ENCODE measurements at places on chromosomes 3 and 15.

GRCh38 chr3:160129459-160130061, 95.7 kb upstream of the C3orf80 start:
- DNase-seq: no peak

DNA sequence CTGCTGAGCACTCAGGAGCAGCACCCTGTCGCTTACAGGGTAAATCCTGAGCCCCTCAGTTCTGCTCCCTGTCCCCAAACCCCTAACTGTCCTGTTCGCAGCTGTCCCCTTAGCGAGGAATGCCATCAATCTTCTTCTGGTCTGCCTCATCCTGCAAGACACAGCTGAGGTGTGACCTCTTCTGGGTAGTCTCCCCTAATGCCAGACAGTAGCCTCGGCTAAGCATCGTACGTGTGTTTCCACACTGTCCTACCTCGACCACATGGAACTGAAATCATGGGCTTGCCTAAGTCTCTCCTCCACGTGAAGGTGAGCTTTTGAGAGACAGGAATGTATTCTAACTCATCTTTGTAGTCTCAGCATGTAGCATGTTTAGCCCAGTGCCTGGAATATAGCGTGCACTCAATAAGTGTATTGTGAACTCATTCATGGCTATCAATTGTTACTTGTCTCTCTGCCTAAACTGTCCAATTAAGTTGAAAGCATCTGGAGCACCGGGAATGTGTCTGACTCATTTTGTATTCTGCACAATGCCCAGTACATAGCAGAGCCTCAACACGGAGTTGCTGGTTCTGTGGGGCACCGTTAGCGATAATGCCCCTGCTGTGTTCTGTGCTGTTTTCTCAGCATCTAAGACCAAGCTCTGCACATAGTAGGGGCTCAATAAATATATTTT, 90.2 kb downstream of the HES1 start:
- DNase-seq: no peak

- DNase-seq: no peak
Measured at GRCh38 chr15:74632601-74633000, 17.0 kb downstream of the CLK3 start.

GRCh38 chr15:60326824-60327654, 70.7 kb downstream of the ANXA2 start:
- peak; percentile 41 for DNase-seq

DNA sequence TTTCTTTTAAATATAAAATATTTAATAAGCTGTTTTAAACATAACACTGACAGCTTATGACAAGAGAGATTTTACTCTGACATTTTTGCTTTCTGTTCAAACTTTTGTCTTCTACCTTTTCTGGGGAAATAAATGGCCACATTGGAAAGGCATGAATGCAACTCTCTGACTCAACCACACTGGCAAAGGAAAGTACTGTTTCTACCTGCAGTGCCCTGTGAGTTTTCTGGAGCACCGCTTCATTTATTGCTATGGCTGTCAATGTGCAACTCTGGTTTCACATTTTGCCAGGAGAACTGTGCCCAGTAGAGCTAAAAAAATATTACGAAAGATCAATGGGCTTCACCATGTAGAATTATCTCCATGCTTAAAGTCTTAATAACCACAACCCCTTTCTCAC, 15.1 kb downstream of the PDZRN3 start:
- DNase-seq: no peak

- DNase-seq: no peak
Measured at GRCh38 chr3:98328933-98329332, 24.7 kb upstream of the OR5K4 start.

GRCh38 chr3:126827121-126827520, 123.1 kb downstream of the CHCHD6 start:
- no peak for DNase-seq

DNA sequence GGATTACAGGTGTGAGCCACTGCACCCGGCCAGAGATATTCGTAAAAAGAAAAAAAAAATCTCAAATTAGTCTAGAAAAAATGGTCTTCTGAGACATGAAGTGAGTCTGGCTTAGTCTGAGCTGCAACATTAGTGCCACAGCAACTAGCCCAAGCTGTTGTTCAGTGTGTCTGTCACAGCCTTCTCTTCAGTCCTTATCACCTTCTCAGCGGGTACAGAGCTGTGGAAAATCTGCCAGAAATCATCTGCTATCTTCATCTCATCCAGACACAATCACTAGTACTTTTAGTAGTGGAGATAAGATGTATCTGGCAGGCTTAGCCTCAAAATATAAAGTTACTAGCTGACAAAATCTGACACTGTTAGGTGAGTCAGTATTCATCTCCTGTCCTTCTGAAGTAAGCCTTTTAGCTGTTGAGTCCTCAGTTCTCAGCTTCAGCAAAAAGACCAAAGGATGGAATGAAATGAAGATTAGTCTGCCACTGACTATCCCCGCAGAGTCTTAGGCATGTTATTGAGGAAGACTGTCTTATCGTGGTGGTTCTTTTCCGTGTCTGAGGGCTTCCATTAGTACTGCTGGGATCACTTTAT, 120.5 kb upstream of the CGNL1 start:
- DNase-seq: no peak

DNA sequence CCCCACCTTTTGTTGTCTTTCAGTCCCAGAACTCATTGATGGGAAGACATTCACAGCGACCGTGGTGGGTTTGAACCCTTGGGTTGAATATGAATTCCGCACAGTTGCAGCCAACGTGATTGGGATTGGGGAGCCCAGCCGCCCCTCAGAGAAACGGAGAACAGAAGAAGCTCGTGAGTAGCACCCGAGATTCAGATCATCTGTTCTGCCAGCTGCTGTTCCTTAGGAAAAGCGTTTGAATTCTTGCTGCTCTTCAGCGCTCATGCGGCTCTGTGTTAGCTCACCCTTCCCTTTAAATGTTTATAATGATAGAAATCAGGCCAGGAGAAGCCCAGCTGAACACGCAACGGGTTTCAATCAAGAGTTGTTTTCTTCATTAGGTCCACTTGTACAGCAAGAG, 73.0 kb downstream of the IL5RA start:
- no peak for DNase-seq

GRCh38 chr3:123331006-123331405, 117.9 kb downstream of the ADCY5 start:
- no peak for DNase-seq

GRCh38 chr15:100017140-100017539, 283.9 kb upstream of the LYSMD4 start:
- no peak for DNase-seq

DNA sequence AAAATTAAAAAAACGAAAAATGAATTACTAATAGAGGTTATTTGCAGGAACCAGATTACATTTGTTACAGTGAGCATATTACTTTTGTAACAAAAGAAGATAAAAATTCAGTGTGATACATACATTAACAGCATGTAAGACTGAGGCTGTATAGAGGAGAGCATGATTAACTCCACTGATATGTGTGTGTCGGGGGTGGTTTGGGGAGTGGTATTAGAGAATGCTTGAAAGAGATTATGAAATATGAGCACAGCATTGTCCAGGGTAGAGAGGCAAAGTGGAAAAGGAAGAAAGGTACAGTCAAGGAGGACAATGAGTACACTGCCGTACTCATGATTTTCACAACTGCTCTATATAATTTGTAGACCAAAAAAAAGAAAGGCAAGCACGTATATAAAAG, 62.9 kb upstream of the LRRFIP2 start:
- no peak for DNase-seq

GRCh38 chr15:39447346-39447745, 133.5 kb upstream of the THBS1 start:
- no peak for DNase-seq

- peak; percentile 41 for DNase-seq
Measured at GRCh38 chr15:69462030-69462492, 9.4 kb downstream of the RPLP1 start.

GRCh38 chr3:96700322-96701315, 113.8 kb upstream of the EPHA6 start:
- DNase-seq: no peak

DNA sequence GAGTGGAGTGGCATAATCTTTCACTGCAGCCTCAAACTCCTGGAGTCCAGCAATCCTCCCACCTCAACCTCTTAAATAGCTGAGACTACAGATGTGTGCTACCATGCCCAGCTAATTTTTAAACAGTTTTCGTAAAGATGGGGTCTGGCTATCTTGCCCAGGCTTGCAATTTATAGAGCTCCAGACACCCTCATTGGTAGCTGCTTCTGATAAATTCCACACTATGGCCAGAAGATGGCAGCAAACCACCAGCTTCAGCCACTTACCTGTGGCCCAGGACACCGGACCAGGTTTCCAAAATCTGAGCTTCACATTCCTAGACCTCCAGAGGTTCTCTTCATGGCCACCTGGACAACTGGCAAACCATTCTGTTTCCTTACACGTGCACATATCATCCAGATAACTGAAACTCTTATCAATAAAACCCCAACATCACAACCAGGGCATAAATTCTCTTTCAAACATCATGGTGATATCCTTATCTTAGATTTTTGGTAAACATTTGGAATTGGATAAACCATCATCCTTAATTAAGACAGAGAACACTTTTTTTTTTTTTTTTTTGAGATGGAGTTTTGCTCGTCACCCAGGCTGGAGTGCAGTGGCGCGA, 28.9 kb downstream of the FBXW12 start:
- no peak for DNase-seq

- peak; percentile 78 for DNase-seq
Measured at GRCh38 chr3:155701882-155702465, 42.9 kb downstream of the PLCH1 start.

GRCh38 chr15:81097890-81098280, 36.2 kb upstream of the CFAP161 start:
- DNase-seq: no peak

DNA sequence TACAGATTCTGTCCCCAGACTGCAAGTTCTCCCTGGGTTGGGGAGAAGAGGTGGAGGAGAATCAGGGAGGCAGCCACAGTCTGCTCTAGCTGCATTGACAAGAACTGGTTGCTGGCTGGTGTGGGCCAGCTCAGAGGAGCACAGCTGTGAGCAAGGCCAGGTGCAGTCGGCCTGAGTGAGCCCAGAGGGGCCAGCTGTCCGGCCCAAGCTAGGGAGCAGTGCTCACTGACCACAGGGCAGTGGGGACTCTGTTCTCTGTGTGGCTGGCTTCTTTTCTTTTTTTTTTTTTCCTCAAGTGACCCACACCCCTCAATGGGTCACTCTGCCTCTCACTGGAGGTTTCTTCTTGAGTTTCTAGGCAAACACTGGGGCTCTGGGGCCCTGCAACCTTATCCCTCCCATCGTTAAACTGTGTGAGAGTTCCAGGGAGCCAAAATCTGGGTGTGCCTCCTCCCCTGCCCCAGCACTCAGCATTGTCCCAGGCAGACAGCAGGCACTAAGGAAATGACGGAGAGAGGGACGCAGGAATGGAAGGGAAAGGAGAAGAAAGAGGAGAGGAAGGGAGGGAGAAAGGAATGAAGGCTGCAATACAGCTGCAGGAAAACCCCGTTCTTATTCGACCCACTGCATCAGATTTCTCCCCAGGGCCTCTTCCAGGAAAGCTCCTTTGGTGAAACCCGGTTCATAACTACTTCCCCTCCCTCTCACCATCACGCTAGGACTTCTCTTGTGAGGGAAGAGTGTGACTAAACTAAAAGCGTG, 37.7 kb upstream of the HES1 start:
- DNase-seq: no peak

DNA sequence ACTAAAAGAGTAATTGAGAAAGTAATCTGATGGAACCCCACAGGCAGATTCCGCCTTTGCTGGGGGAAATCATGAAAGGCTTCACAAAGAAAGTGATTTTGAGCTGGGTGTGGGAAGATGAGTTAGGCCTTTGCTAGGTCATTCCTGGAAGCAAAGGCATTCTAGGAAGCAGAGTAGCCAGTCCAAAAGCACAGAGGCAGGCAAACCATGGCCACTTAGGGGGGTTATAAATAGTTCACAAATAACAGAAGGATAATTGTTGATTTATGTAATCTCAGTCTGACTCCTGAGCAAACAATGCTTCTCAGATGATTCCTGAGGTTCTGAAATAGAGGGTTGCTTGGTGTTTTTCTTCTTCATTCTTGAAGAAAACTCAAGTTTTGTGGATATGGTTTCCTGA, 576.3 kb downstream of the NTRK3 start:
- no peak for DNase-seq

DNA sequence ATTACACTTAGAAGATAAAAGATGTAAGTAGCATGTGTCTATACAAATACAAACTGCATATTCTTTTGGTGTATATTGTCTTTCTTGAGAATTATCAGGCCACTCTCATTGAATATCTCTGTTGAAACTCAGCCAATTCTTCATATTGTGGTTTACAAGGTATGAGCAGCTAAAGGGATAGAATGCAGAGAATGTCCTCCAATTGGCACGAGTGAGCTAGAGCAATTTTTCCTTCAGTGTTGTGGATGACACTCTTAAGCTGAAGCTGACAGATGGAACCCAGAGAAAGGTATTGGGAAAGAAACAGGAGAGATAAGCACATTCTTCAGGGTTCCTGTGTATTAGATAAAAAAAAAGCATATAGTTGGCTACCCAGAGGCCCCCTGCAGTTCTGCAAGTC, 453.1 kb downstream of the EPHA3 start:
- no peak for DNase-seq

- no peak for DNase-seq
Measured at GRCh38 chr3:4888913-4889846, 90.1 kb upstream of the BHLHE40 start.

- no peak for DNase-seq
Measured at GRCh38 chr3:104385421-104385820, 981.3 kb upstream of the ALCAM start.

DNA sequence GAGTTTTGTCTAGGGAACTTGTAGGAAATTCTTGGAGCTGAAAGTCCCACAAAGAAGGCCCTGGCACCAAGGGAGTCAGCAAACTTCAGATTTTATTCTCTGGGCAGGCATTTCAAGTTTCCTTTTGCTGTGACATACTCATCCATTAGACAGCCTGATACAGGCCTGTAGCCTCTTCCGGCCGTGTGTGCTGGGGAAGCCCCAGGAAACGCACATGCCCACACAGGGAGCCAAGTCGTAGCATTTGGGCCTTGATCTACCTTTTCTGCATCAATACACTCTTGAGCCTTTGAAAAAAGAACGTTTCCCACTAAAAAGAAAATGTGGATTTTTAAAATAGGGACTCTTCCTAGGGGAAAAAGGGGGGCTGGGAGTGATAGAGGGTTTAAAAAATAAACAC, 15.0 kb downstream of the TIGIT start:
- no peak for DNase-seq

DNA sequence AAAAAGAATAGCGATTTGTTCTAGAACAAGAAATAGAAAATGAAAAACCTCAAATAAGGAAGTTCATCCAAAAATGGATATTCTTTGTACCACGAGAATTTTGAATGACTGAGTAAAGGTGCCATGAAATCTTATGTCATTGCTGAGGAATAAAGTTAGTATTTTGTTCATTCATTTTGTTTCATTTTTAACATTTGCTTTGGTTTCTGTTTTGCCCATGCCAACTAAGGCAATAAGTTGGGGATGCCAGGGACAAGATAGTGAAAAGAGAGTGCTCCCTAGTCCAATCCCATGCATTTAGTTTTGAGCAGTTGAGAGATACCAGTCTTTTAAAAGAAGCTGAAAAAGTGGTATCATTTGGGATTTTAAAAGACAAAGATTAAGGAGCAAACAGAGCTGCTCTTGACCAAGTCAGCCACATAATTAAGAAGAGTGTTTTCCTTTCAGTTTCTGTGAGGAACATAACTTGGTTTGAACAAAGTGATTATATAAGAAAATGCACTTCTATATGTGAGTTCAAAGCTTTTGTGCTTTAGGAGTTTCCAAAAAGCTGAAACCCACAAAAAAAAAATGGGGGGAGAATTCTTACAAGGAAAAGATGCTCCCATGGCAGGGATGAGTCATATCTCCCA, 201.4 kb downstream of the PLOD2 start:
- no peak for DNase-seq

Measured in COR-L47 (cell line).